RPMI7951 (cell line): ENCODE measurements at places on chromosomes 1 and 21. TPM values are rescaled to one million over a fixed set of nuclear protein-coding genes. Genes with fewer than 3 reads are reported as not detected.

- DNase-seq, result no peak
Measured at GRCh38 chr1:230140221-230141020, 73.4 kb downstream of the GALNT2 start.

The OXCT2 gene
- 1.9 and 2.6 TPM in 2 replicates for total RNA-seq

DNA sequence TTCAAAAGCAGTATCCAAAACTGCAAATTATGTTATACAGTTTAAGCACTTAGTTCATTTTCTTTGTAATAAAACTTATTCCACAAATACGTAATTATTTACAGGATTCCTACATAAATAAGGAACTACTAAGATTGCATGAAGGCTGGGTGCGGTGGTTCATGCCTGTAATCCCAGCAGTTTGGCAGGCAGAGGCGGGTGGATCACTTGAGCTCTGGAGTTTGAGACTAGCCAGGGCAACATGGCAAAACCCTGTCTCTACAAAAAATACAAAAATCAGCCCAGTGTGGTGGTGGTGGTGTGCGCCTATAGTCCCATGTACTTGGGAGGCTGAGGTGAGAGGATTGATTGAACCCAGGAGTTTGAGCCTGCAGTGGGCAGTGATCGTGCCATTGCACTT, 69.3 kb downstream of the POU2F1 start:
- no peak for DNase-seq

The KCNJ15 gene
- total RNA-seq, result 13.2 and 18.9 TPM in 2 replicates

The EPHA10 gene
- total RNA-seq, result not detected in 2 replicates

The TMCO4 gene
- 7.9 and 13.2 TPM in 2 replicates for total RNA-seq

DNA sequence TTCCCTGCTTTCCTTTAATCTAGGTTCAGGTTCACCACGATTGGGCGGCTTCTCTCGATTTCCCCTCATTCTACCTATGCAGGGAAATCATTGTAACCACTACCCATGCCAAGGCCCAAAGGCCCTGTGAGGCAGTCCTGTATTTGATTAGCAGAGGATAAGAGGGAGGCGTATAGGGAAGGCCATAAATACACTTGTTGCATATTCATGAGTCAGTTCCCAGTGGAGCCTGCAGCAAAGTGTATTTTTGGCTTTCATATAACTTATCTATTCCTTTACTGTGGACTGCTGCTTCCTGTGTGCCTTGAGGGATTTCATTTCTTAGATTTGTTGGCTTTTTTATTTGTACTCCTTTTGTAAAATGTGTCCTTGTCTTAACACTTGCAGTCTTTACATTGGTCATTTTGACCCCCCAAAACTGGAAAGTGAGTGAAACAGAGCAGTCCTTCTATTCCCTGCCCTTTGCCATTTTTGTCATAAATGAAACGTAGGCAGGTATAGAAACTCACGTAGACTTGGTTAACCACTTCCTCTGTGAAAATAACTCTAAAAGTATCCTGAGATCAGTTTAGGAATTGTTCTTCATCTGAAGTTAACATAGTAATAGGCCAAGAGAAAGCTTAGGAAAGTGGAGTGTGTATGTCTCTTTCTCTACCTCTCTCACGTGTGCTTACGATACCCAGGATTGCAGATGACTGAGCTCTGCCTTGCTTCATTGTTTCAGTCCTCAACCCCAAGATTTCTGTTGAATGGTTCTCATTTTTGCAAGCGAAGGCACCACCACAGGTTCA, 19.6 kb upstream of the KCNQ4 start:
- no peak for DNase-seq

DNA sequence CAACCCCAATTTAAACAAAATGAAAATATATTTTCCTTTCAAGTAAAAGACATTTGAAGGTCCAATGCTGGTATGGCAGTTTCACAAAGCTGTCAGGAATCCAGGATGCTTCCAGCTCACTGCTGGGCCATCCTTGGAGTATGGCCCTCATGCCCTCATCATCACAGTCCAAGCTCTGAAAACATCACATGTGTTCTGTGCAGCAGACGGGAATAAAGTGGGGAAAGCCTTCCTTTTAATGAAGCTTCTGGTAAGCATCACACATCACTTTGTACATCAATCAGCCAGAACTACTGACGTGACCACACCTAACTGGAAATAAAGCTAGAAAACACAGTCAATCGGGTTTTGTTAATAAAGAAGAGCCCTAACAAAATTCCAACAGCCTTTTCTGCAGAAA, 22.7 kb downstream of the CDC42BPA start:
- DNase-seq, result no peak

The RGS8 gene
- total RNA-seq, result under 0.01 and 0.10 TPM in 2 replicates

DNA sequence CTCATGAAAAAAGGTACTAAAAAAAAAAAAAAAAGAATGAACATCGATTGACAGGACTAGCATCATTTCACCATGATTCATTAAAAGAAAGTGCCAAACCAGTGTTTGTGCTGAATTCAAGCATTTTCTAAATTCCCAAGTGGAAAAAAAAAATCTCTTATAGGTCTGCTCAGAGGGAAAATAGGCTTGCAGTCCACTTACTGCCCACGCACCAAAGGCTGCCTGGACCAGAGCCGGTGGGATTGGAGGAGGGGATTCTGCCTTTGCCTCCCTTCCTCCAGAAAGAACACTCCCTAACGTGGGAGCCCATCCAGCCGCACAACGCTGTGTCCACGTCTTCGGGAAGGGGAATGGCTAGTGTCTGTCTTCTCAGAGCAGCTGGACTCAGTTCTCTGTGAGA, 5.5 kb upstream of the TRAPPC10 start:
- peak; percentile 27 for DNase-seq

- DNase-seq, result no peak
Measured at GRCh38 chr1:20399196-20399595, 86.8 kb downstream of the CAMK2N1 start.

- peak; percentile 42 for DNase-seq
Measured at GRCh38 chr1:172781513-172782140, 122.7 kb downstream of the FASLG start.

- DNase-seq, result peak; percentile 28
Measured at GRCh38 chr1:30790850-30791778, 33.5 kb upstream of the LAPTM5 start.

DNA sequence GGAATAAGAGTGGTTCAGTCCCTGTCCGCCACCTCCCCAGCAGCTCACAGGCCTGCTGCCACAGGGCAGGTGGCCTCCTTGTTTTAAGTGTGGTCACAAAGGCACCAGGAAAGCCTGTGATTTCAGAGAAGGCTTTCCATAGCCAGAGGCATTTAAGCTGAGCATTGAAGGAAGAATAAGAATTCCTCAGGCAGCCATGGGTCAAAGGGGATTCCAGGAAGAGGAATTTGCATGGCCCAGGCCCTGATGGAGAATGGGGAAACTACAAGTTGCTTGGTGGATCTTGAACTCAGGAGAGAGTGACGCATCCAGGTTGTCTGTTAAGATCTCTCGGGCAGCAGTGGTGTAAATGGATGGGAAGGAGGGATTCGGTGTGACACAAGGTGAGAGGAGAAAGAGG, 66.7 kb downstream of the KLHDC7A start:
- no peak for DNase-seq

GRCh38 chr1:211520641-211521040, 28.7 kb upstream of the RD3 start:
- DNase-seq, result no peak

- DNase-seq, result peak; percentile 94
Measured at GRCh38 chr1:84582802-84583587, 8.8 kb upstream of the CTBS start.

DNA sequence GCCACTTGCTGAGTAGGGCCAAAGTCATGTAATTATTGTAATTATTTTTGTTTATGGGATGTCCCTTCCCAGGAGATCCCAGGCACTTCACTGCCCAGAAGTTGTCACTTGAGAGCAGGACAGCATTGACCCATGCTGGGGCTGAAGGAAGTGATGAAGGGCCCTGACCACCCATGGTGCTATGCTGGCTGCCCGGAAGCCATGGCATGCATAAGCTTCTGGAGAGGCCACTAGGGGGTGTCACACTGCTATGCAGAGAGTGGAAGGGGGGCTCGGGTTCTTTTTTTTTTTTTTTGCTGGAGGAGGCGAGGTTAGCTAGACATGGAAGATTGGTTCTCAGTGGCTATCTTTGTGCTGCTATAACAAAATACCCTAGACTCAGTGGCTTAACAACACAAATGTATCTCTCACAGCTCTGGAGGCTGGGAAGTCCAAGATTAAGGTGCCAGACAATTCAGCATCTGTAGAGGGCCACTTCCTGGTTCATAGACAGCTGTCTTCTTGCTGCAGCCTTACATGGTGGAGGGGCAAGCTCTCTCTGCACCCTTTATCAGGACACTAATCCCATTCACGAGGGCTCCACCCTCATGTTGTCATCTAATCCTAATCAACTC, 84.9 kb downstream of the CNIH3 start:
- DNase-seq, result peak; percentile 26

DNA sequence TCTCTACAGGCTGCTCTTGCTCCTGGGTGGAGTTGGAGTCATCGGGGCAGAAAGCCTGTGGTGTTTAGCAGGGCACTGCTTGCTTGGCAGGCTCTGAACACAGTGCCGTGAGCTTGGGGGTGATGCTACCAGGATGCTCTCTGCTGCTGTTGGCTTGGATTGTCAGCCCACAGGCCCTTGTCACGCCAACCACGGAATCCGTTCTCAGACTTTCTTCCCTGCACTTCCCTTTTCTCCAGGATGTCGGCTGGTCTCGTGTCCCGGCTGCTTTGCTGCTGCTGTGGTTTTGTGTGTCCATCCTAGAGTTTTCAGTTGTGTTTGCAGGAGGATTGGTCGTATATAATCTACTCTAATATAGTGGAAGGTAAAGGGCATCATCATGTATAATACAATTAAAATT, 44.4 kb upstream of the TTC34 start:
- no peak for DNase-seq

GRCh38 chr1:94986783-94987182, 59.9 kb upstream of the CNN3 start:
- peak; percentile 66 for DNase-seq

The SLAMF7 gene
- not detected in 2 replicates for total RNA-seq

The CELA2B gene
- total RNA-seq, result not detected in 2 replicates

The LRRN2 gene
- total RNA-seq, result not detected in 2 replicates

The CD1C gene
- not detected in 2 replicates for total RNA-seq

The CELSR2 gene
- total RNA-seq, result 1.2 and 1.5 TPM in 2 replicates

DNA sequence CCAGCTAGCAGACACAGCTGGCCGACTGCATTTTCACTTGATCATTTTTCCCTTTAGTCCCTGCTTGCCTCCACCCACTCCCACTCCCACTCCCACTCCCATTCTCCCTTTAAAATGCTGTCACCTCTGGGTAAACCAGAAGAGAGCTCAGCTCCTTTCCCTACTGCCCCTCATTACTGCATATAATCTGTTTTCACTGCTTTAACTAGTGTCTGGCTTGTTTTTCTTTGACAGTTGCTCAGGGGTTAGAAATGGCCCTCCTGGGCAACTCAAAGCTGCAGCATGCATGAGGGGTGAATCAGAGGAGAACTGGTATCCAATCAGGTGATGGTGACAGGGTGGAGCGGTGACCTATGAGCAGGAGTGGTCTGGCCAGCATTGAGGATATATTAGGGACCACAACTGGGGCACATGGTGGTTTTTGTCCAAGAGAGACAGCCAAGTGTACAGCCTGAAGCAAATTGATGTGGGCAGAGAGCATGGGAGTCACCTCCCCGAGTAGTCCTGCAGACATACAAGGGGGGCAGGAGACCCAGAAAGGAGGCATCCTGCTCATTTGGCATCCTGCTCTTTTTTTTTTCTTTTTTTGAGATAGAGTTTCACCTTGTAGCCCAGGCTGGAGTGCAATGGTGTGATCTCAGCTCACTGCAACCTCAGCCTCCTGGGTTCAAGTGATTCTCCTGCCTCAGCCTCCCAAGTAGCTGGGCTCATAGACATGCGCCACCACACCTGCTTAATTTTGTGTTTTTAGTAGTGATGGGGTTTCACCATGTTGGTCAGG, 42.6 kb upstream of the SRSF10 start:
- peak; percentile 95 for DNase-seq
